ENCODE measurements at places on chromosomes 2 and 18.

DNA sequence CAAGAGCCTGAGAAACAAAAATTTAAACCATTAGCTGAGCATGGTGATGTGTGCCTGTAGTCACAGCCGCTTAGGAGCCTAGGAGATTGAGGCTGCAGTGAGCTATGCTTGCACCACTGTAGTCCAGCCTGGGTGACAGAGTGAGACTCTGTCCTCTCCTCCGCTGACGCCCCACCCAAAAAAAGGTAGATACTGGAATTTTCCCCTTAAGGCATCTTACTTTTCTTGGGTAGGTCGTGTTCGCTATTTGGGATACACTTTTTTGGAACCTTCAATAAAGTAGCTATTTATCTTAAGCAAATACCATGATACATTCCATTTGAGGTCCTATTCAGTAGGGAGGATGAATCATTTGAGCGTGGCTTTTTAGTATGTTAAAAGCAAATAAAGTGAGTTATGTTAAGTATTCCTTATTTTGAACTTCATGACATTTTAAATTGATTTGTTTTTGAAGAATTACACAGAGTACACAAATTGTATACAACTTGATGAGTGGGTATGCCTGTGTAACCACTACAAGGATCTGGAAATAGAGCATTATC lies 38.7 kb downstream of the RALBP1 start:
- no peak for DNase-seq

DNA sequence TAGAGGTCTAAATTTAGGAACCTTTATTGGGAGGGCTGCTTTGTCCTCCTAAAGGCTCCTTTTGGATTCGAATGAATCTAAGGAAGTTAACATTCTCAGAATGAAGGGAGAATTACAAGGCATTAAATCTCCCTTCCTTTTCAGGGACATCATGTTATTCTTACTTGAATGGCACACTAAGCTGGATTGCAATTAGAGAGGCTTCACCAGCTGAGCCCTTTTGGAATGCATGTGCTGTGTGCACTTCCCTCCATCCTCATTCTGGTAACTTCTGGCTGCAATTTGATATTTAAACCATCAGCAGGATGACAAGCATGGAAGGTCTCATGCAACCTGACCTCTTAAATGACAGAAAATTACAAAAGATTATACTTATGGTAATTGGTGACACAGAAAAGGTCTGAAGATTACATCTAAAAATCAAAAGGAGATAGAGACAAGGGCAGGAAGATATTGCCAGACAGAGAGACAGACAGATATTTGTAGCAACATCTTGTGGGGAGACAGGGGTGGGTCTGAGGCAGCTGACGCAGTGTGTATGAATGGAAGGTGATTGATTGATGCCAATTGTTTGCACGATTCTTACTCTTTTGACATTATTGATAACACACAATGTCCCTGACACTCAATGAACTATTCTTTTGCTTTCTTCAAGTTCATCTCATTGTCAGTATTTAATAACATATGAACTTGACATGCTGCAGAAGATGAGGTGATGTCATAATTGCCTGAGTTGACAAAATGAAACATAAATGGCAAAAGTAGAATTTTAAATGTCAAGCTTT lies 570.8 kb upstream of the GYPC start:
- no peak for DNase-seq

DNA sequence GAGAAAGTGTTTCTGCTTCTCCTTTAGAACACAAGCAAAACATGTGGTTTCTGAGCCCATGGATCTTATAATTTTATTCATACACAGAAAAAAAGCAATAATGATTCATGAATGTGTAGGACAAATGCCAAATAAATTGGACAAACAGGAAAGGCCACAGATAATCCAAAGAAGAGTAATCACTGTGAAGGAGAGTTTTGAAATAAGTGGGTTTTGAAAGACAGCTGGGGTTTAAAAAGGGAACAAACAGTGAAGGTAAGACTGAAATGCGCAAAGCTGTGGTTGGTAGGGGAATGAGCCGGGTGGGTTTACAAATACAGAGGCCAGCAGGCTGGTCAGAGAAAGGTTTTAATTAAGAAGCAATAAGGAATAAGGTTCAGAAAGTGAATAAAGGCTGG lies 50.0 kb upstream of the MBOAT2 start:
- no peak for DNase-seq

DNA sequence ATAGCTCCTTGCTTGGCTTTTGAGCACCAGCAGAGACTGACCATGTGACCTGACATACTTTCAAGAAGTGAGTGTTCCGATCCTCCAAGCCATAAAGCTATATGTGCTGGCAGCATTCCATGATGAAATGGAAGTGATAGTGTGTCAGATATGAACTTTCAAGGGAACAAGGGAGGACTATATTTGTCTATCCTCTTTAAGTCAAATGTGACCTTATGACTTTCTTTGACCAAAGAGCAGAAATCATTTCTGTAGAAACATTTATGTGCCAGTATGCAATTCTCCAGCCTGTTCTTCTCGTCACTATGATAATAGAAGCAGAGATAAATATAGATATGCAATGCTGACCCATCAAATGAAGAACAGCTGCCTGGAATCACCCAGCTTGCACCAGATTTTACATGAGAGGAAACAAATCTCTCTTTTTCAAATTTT lies 14.4 kb downstream of the HYCC2 start:
- no peak for DNase-seq

GRCh38 chr2:169362118-169362893 lies at the start of gene LRP2:
TSS of gene LRP2 (minus strand) at chr2:169362534. CDS start at chr2:169362399, 135 bp downstream.
- peak; percentile 13 for DNase-seq

DNA sequence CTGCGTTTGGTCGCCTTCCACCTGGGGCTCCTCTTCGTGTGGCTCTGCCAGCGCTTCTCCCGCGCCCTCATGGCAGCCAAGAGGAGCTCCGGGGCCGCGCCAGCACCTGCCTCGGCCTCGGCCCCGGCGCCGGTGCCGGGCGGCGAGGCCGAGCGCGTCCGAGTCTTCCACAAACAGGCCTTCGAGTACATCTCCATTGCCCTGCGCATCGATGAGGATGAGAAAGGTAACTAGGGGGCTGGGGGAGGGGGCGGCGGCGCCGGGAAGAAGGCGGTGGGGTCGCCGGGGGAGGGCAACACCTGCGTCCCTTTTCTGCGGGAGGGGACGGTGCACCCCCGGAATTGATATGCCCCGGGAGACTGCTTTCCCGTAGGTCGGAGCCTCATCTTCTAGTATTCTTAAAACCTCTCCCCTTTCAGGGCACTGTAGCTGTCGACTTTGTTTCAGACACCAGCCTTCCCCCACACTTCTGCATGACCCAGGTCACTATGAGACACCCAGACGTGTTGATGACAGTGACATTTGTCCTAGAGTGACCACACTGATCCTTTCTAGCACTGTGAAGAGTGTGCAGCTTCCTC lies 755 bp downstream of the SPAST start:
- no peak for DNase-seq

DNA sequence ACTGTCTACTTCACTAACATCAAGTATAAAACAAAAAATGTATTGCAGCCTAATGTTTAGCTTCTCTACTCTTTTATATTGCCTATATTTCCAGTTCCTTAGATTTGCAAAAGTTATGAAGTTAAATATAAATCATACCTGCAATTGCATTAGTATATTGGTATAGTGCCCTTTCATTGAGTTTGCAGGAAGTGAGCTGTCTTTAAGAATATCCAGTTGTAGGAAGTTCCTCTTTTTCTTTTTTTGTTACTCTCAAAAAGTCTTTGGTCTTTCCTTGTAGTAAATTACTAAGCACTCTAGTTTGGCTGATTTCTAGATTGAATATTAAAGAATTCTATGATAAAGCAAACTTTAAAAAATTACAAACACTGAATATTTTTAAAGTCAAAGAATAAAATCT lies 71.3 kb upstream of the FN1 start:
- DNase-seq: no peak

- no peak for DNase-seq
These were observed 17.3 kb downstream of the PTPN18 start for GRCh38 chr2:130372833-130373807.
